ENCODE measurements at places on chromosomes 6 and 20.

DNA sequence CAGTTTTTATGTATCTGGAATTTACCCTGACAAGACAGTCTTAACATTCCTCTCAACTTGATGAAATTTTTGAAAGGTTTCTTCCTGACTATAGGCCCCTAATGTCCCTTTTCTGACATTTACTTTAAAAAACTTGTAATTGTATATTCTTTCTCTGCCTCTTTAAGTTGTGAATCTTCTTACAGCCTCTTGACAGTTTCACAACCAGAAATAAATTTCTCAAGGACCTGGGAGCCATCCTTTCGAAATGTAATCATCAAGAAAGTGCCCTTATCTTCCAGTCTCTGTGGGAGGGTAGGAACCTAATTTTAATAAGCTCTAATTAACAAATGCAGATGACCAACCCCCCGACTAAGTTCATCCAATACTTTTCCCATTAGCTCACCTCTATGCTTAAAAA is 403.6 kb upstream of the GJE1 start:
- no peak for DNase-seq

DNA sequence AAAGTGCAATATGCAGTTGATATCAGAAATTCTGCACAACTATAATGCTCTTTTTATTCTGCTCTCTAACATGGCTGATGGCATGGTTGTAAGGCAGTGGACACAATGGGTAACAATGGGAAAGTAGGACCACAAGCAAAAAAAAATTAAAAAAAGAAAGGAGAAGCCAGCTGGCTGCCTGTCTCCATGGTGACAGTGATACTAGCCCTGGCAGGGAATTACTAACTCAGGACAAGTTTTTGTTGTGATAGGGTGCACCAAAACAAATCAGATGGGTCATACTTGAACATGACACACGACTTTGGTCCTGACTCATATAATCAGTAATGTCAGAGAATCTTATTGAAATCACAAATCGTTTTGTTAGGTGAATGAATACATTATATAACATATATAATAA is 169.4 kb downstream of the TRDN start:
- no peak for DNase-seq

DNA sequence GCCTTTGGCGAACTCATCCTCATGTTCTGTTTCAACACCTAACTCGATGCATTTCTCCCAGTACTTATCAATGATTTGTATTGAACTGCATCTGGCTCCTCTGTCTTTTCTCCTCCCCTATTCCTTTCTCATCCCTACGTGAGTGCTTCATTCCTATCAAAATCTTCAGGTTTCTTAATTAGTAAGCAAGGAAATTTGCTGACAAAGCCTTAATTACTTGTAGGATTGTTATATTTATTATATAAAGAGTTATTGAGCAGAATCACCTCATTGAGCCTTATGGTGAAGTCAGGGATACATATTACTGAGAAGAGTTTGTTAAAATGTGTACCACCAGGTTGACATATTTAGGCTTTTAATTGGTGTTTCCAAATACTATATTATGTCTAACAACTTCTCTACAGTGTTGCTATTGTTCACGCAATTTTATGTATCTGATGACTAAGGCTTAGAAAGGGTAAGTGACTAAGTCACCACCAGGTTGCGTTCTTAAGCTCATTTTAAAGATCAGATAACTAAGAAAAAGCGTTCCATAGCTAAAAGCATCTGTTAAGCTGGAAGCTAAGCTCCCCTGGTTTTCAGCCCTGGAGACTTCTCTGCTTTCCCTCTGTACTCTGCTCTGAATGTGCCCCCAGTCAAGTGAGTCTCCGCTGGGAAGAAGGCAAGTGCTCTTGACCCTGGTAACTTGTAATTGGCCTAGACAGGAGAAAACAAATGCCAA is 18.9 kb downstream of the SCGN start:
- no peak for DNase-seq

DNA sequence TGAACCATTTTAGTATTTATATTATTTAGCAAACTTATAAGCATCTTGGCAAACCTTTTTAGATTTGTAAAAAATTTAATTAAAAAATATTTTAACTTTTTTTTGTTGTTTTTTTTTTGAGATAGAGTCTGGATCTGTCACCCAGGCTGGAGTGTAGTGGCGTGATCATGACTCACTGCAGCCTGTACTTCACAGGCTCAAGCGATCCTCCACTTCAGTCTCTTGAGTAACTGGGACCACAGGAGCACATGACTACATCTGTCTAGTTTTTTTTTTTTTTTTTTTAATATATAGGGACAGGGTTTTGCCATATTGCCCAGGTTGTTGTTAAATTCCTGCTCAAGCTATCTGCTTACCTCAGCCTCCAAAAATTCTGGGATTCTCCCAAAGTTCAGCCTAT is 161.1 kb downstream of the EYS start:
- no peak for DNase-seq

GRCh38 chr20:38999217-38999616 is 37.1 kb downstream of the DHX35 start:
- DNase-seq, result no peak

GRCh38 chr6:134739299-134740026 is 210.4 kb downstream of the ALDH8A1 start:
- DNase-seq, result no peak

- no peak for DNase-seq
Observed at GRCh38 chr20:39839399-39840119, 849.5 kb downstream of the MAFB start.

- DNase-seq, result no peak
Observed at GRCh38 chr6:165854863-165855593, 192.0 kb upstream of the PDE10A start.

- DNase-seq, result no peak
Observed at GRCh38 chr6:139064981-139065665, 36.6 kb downstream of the ABRACL start.

DNA sequence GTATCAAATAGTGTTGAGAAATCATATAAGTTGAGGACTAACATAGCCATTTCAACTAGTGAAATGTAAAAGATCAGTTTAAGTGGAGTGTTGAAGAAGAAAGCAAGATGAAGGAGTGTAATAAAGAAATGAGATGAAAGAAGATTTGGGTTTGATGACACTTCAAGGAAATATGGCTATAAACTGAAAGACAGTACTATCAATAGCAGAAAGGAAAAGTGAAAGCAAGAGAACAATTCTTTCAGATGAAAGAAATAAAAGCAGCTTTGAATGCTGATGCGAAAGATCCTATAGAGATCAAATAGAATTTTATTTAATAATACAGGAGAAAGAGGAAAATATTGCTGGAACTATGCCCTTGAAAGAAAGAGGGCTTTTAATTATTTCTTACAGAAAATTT is 92.8 kb upstream of the PRSS16 start:
- no peak for DNase-seq

DNA sequence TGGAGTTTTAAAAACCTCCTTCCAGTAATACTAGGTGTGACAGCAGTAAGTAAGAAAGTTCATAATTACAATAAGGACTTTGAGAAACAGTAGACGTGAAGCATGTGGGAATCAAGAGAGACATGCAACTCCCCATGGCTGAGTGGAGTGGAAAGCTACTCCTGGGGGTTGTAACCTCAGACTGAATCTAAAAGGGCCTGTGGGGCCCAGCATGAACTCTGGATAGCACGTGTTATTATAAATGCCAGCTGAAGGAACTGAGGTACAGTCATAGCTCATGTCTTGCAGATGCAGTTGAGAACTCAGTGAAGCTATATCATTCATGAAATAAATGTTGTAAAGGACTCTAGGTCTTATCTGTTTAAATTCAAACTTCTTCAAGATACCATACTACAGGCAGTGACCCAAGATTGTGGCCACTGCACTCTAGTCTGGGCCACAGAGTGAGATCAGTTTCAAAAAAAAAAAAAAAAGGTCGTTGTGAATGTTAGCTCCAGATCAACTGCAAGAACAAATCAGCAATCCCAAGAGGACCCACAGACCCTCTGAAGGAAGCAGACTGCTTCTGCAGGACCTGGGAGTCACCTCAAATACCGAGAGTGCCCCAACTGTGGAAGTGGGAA is 189.3 kb downstream of the TRDN start:
- DNase-seq, result no peak

- no peak for DNase-seq
Observed at GRCh38 chr6:156376091-156376490, 401.1 kb upstream of the ARID1B start.

DNA sequence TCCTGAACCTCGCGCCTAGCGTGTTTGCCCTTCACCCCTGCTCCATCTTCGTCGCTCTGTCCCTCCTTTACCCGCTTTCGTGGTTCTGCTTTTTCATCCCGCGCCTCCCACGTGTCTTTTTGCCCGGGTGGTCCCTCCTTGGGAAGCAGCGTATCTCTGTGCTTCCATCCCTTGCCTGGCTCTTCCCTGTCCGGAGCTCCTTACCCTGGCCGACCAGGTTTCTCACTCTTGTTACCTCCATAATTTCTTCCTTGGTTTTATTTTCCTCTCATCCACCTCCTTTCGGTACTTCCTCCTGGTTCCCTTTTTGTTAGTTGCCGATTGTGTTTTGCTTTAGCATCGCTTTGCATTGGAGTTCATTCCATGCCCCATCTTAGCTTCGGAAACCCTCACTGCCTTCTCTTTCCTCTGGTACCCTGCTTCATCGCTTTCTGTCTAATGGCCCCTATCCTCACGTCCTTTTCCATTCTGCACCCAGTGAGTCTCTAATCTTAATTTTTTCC is 735 bp downstream of the FAM135A start:
- peak; percentile 58 for DNase-seq

GRCh38 chr6:14074476-14075094 is 43.0 kb upstream of the CD83 start:
- DNase-seq, result no peak

DNA sequence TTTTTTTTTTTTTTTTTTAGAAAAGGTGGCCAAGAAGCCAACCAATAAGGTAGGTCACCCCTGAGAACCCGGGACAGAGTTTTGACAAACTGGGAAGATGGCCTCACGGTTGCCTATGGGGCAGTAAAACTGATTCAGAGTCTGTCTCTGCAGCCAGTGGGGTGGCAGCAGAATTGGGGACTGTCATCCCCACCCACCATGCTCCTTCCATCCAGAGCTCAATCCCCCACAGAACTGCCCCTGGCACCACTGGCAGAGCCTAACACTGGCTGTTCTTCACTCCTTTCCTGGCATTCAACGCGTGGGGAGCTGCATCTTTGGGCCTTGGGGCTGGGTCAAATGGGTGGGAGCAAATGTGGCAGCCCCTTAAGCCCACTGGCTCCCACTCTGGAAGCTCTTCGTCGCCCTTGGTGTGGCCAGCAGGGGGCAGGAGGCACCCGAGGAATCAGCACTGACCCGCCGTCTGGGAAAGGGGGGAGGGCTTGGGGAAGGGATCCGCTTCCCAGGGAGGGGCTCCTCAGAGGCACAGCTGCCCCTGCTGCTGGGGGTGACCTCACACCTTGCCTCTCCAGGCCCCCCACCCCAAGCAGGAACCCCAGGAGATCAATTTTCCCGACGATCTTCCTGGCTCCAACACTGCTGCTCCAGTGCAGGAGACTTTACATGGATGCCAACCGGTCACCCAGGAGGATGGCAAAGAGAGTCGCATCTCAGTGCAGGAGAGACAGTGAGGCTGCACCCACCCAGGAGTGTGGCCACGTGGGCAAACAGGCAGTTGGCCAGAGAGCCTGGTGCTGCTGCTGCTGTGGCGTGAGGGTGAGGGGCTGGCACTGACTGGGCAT is 10.4 kb downstream of the CD40 start:
- peak; percentile 35 for DNase-seq

DNA sequence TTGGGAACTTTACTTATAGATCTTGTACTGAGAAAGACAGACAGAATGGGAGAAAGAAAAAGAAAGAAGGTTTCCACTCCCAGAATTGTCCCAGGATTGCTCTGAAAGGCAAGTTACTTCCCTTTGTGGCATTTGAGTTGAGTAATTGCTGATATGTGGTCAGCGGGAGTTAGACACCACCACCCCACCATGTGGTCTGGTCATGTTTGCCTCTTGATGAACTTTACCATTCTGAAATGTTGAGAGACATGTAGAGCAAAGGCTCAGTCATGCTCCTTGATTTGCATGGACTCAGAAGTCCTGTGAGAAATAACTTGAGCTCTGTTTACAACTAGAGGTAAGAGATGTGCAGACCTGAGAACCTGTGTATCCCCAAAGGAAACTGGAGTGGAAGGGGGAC is 17.1 kb downstream of the TCF21 start:
- no peak for DNase-seq

- no peak for DNase-seq
Observed at GRCh38 chr20:45459606-45460005, 9.9 kb upstream of the WFDC2 start.

DNA sequence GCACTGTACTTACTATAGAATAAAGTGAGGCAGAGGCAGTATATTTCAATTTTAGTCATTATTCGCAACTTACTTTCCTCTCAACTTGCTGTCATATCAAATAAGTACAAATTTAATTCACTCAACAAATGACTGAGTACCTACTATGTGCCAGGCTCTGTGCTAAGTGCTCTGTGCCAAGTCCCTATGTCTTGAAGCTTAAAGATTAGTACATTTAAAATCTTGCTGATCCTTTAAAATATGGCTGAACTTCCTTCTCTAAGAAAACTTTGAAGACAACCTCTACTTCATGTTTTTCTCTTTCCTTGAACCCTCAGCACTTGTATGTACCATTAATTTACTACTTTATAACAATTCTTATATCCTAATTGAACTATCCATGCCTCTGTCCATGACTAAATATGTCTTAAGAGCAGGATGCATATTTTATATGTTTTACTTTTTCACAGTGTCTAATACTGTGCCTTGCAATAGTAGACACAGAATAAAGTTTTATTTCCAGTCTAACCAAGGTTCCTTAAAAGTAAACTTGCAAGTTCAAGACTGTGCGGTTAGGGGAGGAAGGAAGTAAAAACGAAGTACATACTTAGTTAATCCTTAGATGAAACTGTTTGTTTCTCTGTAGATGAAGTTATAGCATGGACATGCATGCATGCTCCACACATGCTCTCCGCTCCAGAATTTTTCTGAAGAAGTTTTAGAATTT is 10.0 kb upstream of the LATS1 start:
- no peak for DNase-seq

- DNase-seq, result no peak
Observed at GRCh38 chr6:111600588-111601445, 4.9 kb downstream of the TRAF3IP2 start.

DNA sequence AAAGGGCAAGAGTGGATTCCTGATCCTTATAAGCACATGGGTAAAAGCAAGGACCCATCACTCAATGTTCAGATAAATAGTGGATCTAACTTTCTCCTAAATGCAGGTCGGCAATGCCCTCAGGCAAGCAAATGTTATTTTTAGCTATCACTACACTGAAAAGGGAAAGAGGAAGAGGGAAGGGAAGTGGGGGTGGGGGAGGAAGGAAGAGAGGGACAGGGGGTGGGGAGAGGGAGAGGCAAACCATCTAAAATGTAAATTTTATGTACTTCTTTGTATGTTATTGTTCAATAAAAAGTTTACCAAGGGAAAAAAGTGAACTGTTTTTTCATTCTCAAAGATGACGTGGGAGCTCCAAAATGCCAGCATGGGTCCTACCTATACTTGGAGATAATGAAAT is 44.2 kb downstream of the CHD6 start:
- no peak for DNase-seq

GRCh38 chr20:24147961-24148360 is 159.4 kb upstream of the GGTLC1 start:
- DNase-seq, result no peak

- DNase-seq, result peak; percentile 33
Observed at GRCh38 chr6:37131104-37131959, 38.6 kb upstream of the PIM1 start.

- DNase-seq, result no peak
Observed at GRCh38 chr6:43817192-43817591, 47.2 kb downstream of the VEGFA start.

Data from NCI-H1694 treated with DMSO at 0.1 percent for 48 hours (cell line).